ENCODE measurements at places on chromosomes 16 and 17.

DNA sequence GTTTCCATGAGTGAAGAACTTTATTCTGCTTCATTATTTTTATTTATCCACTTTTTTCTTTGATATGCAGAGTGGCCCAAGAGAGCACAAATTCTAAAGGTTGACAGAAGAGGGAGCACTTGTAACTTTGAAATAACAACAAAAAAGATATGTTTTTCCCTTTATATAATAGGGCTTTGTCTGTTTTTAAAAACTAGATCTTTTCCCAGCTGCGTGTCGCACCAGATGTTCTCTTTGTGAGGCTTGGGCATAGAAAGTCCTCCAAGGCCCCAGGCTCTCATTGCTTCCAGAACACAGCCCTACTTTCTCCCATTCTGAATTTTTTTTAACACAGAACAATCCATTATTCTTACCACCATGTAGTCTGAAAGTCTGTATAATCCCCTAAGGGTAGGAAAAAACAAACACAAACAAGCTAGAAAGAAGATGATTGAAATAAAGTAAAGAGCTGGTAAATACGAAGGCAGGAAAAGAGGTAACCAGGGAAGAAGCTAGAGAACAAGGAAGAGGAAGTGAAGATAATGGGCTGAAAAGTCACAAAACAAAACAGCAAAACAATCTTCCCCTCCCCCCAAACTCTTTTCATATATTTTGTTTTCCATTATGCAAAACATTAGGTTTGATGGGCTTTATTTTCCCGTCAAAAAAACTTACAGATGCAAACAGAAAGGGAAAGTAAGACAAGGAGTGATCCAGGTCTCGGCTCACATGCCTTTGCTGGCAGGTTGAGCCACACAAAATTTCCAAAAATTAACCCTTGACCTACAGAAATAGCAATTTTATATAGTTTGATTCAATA lies 160.4 kb downstream of the ABCA8 start:
- DNase-seq, result no peak

DNA sequence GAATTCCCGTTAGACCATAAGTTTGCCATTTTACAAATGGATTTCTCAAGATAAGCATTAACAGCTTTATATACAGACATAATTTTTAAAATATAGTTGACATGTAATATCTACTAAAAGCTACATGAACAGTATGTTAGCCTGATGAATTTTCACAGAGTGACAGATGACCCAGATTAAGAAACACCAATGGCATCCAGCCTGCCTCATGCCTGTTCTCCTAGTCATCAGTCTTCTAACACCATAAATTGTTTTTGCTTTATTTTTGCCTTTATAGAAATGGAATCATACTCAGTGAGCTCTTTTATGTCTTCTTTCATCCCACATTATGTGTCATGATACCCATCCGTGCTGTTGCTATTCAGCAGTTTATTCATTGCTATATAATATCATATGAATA lies 80.0 kb downstream of the ATF7IP2 start:
- no peak for DNase-seq

GRCh38 chr17:74917430-74917829 lies 5.6 kb downstream of the USH1G start:
- DNase-seq, result no peak

GRCh38 chr16:69340095-69340644 lies 598 bp downstream of the NIP7 start:
- DNase-seq, result no peak

- no peak for DNase-seq
Observed at GRCh38 chr16:49528060-49528865, 154.7 kb downstream of the C16orf78 start.

- no peak for DNase-seq
Observed at GRCh38 chr17:74499992-74500391, 31.3 kb downstream of the CD300LB start.

- no peak for DNase-seq
Observed at GRCh38 chr16:58125781-58126335, 3.3 kb downstream of the CFAP20 start.

GRCh38 chr16:2835638-2836493 lies 5.8 kb downstream of the ZG16B start:
- DNase-seq, result no peak

- no peak for DNase-seq
Observed at GRCh38 chr17:50470426-50470825, 1.7 kb upstream of the CHAD start.
